ENCODE measurements at places on chromosomes 16 and 17.
A peak's percentile ranks its signal among the peaks of the same experiment; 100 is the strongest.

DNA sequence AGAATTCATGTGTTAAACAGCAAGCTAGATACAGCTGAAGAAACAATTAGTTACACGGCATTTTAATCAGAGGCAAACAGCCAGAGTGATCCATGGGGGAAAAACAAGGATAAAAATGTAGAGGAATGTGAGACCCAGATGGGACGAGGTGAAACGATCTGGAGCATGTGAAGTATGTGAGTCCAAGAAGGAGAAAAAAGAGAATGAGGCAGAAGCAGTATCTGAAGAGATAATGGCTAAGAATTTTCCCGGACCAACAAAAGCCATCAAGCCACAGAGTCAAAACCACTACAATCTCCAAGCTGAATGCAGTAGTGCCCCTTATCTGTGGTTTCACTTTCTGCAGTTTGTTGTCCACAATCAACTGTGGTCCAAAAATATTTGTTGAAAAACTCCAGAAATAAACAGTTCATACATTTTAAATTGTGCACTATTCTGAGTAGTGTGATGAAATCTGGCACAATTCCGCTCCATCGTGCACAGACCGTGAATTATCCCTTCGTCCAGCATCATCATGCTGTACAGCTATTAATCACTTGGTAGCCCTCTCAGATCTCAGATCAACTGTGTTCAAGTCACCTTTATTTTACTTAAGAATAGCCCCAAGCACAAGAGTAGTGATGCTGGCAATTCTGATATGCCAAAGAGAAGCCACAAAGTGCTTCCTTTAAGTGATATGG lies 18.8 kb downstream of the MYH10 start:
- peak; percentile 72 for DNase-seq

DNA sequence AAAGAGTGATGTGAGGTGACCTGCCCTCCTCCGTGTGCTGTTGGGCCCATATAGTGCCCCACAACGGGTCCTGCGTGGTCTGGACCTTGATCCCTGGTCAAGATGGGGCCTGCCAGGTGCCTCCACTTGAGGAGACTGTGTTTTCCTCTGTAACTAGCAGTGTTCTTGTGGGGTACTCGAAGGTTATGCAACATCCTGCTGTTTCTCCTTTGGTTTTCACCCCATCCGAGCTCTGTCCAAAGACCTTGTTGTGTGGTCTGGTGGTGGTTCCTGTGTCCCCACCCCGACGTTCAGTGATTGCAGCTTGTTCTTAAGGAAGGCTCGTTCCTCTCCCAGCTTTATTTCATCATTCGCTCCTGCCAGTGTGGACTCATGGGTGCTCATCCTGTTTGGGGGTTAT lies 38.7 kb upstream of the ZNF750 start:
- DNase-seq, result no peak

DNA sequence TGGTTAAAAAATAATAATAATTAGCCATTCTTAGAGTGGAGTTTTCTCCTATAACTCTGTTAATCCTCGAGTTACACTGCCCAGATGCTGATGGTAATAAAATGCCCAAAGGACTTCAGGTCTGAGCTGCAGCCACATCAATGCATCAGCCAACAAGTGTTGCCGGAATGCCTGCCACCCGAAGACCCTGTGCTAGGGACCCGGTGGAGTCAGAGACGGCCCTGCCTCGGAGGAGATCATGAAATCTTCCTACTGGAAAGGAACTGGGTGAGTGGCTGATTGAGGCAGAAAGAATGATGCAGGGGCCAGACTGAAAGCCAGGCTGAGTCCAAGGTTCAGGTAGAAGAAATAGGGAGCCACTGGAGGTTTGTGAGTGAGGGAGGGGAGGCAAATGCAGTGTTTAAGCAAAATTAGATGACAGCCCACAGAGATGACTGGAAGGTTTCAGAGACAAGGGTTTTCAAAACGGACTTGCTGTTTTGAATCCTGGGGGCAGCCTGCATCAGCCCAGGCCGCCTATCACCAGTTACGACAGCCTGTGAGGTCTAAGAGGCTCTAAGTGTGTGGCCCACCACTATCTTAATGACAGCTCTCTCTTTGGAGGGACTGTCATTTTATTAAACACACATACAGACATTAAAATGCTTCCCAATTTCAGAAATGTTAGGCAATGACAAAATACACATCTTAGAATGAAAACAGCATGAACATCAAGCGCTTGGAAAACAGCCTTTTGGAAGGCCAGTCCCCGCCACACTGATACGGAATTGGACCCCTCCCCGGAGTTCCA lies 100.0 kb downstream of the ZNF423 start:
- DNase-seq, result no peak

DNA sequence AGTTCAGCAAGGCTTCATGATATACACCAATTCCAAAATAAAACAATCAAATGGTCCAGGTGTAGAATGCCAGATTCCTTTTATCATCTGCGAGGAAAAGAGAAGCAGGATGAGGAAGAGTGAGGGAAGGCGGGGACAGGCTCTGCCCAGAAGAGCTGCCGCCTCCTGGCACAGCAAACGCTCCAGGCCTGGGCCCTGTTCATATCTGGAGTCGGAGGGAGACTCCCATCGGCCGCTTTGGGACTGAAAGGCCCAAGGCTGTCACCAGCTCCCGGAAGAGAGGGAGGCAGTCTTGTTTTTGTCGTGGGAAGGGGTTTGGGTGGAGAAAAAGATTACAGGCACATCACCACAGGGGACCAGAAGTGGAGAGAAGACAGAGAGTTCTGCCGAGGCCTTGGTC lies 29.0 kb upstream of the SLC25A19 start:
- no peak for DNase-seq

DNA sequence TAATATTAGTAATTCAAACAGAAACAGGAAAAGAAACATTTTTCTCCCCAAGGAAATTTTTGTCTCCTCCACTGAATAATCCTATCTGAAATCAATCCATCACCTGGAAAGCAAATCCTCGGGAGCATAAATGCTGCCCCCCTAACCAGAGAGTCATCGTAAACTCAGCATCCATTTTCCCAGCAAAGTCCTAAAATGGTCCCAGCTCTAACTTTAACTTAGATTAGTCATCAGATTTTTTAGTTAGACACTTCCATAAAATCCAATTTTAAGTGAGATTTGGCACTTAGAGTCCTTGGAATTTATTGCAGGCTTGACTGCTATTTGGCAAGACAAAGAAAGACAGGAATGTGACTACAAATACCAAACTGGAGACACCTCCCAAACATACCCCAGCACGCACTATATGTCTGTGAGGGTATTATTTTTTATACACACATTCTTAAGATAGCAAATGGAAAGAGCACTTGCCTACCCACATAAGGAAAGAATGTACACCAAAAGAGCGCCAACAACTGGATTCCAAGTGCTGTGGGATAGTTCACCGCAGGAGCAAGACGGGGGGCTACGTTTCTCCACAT lies 15.4 kb downstream of the SCO1 start:
- DNase-seq, result peak; percentile 94

DNA sequence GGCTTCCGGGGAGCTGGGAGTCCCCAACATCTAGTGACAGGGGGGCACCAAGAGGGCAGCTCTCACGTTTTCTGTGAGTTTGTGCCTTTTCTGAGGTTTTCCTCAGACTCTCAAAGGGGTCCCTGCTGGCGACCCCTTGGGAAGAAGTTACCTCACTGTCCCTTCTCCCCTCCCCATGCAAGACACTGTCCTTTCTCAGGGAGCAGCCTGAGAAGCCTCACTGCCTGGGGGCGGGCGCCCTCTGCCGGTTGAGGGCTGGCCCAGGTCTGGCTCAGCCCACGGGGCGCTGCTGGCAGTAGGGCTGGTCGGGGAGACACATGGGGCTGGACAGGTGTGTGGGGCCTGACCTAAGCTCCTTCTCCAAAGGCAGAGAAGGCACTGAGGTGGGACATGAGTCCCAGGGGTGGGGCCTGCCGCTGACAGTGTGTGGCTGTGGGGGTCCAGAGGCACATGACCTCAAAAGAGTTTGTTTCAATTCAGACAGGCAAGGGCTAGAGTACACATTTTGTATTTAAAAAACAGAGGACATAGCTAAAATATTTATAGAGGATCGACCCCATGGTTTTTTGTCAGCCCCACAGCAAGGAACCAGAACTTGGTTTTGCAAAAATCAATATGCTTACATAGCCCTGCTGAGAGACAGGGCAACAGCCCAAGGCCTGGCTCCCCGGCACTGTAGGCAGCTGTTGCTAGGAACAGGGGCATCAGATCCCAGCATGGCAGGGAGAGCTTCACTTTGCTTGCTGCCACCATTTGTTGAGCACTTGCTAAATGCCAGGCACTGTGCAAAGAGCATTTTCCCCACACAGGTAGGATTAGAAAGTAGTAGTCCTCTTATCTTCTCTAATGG lies 18.5 kb upstream of the ALDH3A1 start:
- DNase-seq, result peak; percentile 54

DNA sequence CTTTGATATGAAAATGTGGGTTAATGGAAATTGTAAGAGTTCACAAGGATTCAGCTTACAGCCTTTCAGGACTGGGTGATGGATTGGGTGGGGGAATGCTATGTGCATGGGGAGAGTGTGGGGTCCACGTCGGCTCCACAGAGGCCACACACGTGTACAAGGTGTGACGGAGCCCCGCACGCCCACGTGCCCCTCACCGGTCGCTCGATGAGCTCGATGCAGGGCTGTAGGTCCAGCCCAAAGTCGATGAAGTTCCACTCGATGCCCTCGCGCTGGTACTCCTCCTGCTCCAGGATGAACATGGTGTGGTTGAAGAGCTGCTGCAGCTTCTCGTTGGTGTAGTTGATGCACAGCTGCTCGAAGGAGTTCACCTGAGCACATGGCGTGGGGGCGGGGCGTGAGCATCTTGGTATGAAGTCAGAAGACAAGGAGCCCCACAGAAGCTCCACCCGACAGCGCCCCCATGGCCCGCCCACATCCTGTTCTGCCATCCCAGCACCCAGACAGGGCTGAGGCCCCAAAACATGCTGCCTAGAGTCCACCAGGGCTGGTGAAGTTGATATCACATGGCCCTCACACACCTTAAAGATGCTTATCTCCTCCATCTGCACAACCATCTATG lies 99.1 kb downstream of the MYH11 start:
- DNase-seq, result no peak

- no peak for DNase-seq
Measured at GRCh38 chr17:47733674-47734410, 806 bp downstream of the TBX21 start.

DNA sequence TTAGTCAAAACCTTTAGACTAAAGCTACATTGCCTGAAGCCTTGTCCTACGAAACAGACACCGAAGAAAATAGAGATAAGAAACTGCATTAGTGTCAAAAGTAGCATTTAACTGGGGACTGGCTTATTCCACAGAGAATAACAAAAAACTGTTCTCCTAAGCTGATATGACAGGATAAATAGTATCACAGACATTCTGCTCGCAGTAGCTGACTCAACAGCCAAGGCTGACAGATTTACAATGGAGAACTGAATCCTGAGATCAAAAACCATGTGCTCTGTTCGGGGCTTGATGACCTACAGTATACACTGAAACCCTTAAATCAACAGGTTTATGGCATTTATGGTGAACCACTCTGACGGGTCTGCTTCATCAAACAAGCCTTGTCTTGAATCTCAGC lies 25.5 kb downstream of the ADAMTS18 start:
- no peak for DNase-seq

- no peak for DNase-seq
Measured at GRCh38 chr17:51946311-51946710, 212.2 kb downstream of the CA10 start.

- no peak for DNase-seq
Measured at GRCh38 chr17:43817826-43818225, 15.1 kb downstream of the MPP3 start.

DNA sequence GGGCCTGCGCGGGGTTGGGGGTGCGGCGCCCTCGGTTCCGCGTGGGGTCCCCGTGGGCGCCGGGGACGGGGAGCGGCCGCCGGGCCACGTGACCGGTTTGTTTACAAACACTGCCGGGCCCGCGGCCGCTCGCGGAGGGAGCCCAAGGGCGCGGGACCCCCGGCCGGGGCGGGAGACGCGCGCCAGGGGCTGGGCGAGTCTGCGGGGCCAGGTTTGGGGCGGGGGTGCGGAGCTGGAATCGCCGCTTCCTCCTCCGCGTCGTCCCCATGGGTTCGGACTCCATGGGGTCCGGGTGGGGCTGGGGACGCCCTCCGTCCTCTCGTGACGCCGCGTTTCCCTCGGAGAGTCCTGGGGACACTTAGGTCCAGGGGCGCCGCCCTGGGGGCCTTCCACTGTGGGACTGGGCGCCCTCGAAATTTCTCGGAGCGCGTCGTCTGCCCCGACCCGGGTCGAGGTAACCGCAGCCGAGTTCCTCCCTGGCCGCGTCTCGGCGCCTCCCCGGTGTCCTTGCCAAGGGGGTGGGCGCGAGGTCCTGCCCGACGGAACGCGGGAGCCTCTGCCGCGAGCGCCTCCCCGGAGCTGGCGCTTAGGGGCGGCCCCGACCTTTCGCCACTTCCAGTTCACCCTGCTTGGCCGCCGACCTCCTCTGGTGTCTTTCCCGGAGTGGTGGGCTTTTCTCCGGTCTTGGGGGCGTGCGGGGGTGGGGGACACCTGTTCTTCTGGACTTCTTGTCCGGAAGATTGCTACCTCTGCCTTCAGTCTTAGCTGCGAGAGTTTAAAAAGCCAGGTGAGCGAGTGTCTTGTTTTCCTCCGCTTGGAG lies 684 bp downstream of the YPEL2 start:
- no peak for DNase-seq

- DNase-seq, result peak; percentile 49
Measured at GRCh38 chr17:42179911-42180410, 981 bp downstream of the KCNH4 start.

DNA sequence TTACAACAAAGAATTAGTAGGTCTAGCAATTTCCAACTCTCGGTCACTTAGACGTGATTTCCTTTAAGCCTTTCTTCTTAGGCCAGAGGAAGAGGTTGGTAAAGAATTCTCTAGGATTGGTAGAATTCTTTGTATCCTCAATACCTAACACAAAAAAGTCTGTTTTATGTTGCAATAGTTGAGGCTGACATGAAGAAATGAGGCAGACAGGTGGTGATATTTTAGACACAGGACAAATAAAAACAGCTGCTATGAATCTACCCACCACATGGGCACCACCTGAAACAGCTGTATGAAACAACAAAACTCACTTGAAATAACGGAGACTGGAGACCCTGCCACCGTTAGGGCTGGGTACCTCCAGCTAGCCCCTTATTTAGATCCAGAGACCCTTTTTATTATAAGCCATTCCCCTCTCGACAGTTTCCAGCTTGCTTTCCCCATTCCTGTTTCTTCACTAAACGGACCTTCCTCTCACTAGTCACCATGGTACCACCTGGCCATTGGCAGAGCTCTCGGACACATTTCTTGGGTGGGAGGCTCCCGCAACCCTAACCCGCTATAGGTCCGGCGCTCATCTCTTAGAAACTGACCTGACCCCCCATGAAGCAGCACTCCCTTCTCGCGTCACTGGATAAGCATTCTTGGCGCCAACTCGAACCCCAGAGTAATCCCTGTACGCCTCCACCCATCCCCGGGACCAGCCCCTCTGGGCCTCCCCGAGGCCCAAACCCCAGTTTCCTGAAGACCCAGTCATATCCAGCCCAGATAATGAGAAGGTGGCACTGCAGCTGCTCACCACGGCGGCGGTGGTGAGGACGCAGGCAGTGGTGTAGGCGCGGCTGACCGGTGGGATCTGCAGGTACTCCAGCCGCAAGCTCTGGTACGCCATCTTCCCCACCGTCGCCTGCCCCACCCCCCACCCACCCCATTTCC lies at the start of gene DERL2:
DERL2 (minus strand) TSS at position 909 of the 936 bp plus-strand sequence; CDS start at position 892, 17 bp downstream.
- no peak for DNase-seq

GRCh38 chr17:17059301-17059890 lies 17.1 kb downstream of the MPRIP start:
- DNase-seq, result no peak

GRCh38 chr17:55492781-55493341 lies 18.4 kb downstream of the SMIM36 start:
- no peak for DNase-seq

- DNase-seq, result no peak
Measured at GRCh38 chr16:660132-660458, 7.8 kb upstream of the RHOT2 start.

Data from fibroblast of skin of scalp (primary cell).